ENCODE measurements at places on chromosomes 4 and X. TPM values are rescaled to one million over a fixed set of nuclear protein-coding genes. Genes with fewer than 3 reads are reported as not detected.

The JADE3 gene
- total RNA-seq = 5.6 TPM

The ADGRG4 gene
- not detected for total RNA-seq

The NEXMIF gene
- not detected for total RNA-seq

The XAGE1B gene
- total RNA-seq = 1.3 TPM

The FRG2 gene
- not detected for total RNA-seq

The GPR173 gene
- 0.72 TPM for total RNA-seq

The FGFR3 gene
- total RNA-seq = 12.4 TPM

The ARHGEF6 gene
- 5.0 TPM for total RNA-seq

The JAKMIP1 gene
- 0.22 TPM for total RNA-seq

The SGMS2 gene
- total RNA-seq = 29.4 TPM

The VCX3B gene
- total RNA-seq = not detected

The XG gene
- not detected for total RNA-seq

The MAMLD1 gene
- 4.5 TPM for total RNA-seq

The HSD17B13 gene
- total RNA-seq = 0.10 TPM

The SSX2B gene
- not detected for total RNA-seq

The CHRDL1 gene
- total RNA-seq = not detected

The BANK1 gene
- 0.24 TPM for total RNA-seq

The CLCN5 gene
- 8.6 TPM for total RNA-seq

The CYSLTR1 gene
- total RNA-seq = not detected

The MAGEH1 gene
- 8.3 TPM for total RNA-seq

The STOX2 gene
- 3.4 TPM for total RNA-seq

The TLR10 gene
- total RNA-seq = not detected

The ANKRD37 gene
- 47.6 TPM for total RNA-seq

The ERCC6L gene
- total RNA-seq = 19.0 TPM

The MAGEA4 gene
- total RNA-seq = not detected

The DDIT4L gene
- 2.1 TPM for total RNA-seq

The ITGB1BP2 gene
- 1.2 TPM for total RNA-seq

The CLTRN gene
- not detected for total RNA-seq

The ZXDA gene
- 4.0 TPM for total RNA-seq

The ASB11 gene
- not detected for total RNA-seq

The CENPVL1 gene
- total RNA-seq = not detected

The STARD8 gene
- 4.9 TPM for total RNA-seq

The ABHD18 gene
- total RNA-seq = 5.7 TPM

The AMBN gene
- 0.17 TPM for total RNA-seq

The LAMTOR3 gene
- 59.8 TPM for total RNA-seq

The PLAC1 gene
- 0.38 TPM for total RNA-seq

The CCKAR gene
- total RNA-seq = not detected

The FHDC1 gene
- 0.62 TPM for total RNA-seq

The ACTRT1 gene
- total RNA-seq = not detected

The CENPVL2 gene
- total RNA-seq = not detected

The CXorf49 gene
- total RNA-seq = not detected

The FAM236A gene
- not detected for total RNA-seq

The F9 gene
- not detected for total RNA-seq

The DMP1 gene
- total RNA-seq = not detected

The DCAF12L1 gene
- total RNA-seq = not detected

The CENPE gene
- total RNA-seq = 18.4 TPM

The CACNA1F gene
- total RNA-seq = not detected

The KIAA1210 gene
- total RNA-seq = 0.10 TPM

The INTU gene
- total RNA-seq = 3.3 TPM

The CCDC158 gene
- total RNA-seq = not detected

The XAGE2 gene
- total RNA-seq = not detected

The RTL3 gene
- total RNA-seq = not detected

The L1CAM gene
- 94.0 TPM for total RNA-seq

The IL2RG gene
- total RNA-seq = 1.4 TPM

The PASD1 gene
- total RNA-seq = not detected

The PPP4R3C gene
- total RNA-seq = not detected

The FMR1 gene
- total RNA-seq = 50.9 TPM

The GNRHR gene
- not detected for total RNA-seq

The TMEM150C gene
- total RNA-seq = 2.5 TPM

All from A172 (cell line).